ENCODE measurements at places on chromosomes 1 and 21.

DNA sequence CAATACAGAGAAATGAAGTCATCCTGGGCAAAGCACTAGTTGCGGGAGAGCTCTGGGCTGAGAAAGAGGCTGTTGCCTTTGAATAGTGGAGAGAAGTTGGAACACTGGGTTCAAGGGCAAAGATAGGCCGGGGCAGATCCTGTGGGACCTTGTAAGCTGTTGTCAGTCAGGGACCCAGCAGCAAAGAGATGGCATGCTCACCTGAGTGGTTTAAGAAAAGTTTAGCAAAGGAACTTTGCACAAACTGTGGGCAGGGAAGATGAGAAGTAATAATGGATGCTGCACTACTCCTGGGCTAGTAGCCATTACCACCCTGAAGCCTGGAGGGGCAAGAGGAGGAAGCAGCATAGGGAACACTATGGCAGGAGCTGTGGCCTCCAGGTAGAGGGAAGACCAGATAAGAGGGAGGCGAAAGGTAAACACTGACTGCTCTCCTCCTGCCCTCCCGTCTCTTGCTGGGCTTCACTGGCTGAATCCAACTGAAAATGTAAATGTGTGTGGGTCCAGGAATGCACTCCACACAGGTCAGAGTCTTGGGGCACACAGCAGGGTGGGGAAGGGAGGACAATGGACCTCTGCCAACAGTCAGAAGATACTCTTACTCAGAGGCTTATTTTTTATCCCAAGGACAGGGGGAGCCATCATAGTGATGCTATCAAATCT, 129.2 kb downstream of the PLPP3 start:
- no peak for DNase-seq

- no peak for DNase-seq
These were observed 14.7 kb upstream of the ATF3 start for GRCh38 chr1:212593821-212594251.

DNA sequence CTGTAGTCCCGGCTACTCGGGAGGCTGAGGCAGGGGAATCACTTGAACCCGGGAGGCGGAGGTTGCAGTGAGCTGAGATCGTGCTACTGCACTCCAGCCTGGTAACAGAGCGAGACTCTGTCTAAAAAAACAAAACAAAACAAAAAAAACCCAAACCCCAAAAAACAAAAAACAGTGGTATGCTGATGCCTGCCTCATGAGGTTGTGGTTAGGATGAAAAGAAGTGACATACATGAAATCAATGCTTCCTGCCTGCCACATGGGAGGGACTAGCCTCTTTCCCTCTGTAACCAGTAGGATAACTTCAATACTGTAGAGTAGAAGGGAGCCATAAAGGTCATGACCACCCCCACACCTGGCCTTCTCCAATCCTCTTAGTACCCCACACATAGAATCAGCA, 55.2 kb downstream of the TENT5C start:
- DNase-seq = no peak

- DNase-seq = no peak
These were observed 64.5 kb downstream of the RUNX3 start for GRCh38 chr1:24865587-24865986.

GRCh38 chr21:21897275-21897883, 899.2 kb downstream of the NCAM2 start:
- DNase-seq = no peak
